NCI-H510A treated with DMSO at 0.1 percent for 48 hours (cell line): ENCODE measurements at places on chromosomes 7 and 10.

- peak; percentile 60 for DNase-seq
Observed at GRCh38 chr10:75403144-75403938, 1.8 kb upstream of the ZNF503 start.

DNA sequence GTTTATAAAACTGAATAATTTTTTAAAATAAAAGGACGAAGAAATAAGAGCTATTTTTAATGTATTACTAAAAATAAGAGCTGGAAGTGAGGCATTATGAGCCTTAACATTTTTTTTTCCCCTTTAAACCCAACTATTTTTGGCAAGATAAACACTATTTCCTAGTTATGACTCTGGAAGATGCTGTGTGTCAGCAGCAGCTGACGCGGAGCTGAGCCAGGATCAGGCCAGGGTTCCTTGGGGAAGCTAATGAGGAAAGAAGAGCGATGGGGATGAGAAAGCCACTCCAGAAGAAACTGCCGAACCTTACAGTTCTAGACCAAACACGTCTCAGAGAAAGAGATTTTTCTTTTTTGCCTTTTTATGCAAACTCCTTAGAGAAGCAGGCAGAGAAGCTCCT is 85.9 kb downstream of the USP6NL start:
- DNase-seq, result no peak

GRCh38 chr10:126131341-126131740 is 235.0 kb downstream of the FANK1 start:
- no peak for DNase-seq

DNA sequence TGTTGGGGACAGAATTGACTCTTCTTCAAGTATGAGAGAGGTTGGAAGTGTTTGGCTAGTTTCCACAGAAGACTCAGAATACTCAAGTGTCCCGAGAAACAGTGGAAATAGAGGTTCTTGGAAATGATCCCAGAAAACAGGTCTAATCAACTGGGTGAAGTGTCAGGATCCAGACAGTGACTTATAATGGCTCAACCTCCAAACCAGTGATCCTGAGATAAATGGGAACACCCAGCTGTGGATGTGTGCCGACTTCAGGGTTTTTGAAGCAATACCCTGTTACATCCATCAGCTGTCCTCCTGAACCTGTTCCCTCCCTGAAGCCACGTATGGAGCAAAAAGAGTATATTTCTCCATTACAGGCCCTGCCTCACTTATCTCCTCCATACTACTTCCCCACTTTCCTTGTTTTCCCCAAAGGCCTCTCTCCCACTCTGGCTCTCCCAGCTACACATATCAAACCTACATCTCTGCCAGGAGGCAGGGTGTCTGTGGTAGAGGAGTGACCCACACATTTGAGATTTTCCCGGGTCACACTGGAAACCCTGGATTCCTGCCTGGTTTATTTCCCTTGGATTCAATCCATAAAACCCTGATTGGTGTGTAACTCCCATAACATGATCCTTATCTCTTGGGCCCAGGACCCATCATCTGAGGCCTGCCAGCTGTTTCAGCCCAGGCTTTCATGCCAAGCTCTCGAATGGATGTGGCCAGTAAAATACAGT is 17.6 kb upstream of the ELOVL3 start:
- DNase-seq, result no peak

DNA sequence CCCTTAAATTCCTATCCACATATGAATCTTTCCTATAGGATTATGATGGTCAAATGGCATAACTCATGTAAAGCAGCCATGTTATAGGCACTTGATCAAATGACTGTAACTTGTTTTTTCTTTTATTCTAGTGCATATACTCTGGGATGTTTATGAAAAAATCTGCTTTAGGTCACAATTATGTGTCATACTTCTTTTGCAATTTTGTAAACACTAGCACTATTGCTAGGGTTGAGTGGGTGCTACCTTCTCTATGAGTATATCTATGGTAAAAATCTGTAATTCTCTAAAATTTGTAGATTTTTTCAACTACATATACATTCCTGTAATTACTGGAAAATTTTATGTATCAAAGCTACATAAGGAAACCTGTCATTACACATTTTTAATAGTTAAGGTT is 50.0 kb downstream of the HGF start:
- no peak for DNase-seq

GRCh38 chr7:30988351-30989005 is 24.7 kb downstream of the GHRHR start:
- no peak for DNase-seq

- peak; percentile 30 for DNase-seq
Observed at GRCh38 chr7:20647908-20648776, 32.7 kb downstream of the ABCB5 start.

DNA sequence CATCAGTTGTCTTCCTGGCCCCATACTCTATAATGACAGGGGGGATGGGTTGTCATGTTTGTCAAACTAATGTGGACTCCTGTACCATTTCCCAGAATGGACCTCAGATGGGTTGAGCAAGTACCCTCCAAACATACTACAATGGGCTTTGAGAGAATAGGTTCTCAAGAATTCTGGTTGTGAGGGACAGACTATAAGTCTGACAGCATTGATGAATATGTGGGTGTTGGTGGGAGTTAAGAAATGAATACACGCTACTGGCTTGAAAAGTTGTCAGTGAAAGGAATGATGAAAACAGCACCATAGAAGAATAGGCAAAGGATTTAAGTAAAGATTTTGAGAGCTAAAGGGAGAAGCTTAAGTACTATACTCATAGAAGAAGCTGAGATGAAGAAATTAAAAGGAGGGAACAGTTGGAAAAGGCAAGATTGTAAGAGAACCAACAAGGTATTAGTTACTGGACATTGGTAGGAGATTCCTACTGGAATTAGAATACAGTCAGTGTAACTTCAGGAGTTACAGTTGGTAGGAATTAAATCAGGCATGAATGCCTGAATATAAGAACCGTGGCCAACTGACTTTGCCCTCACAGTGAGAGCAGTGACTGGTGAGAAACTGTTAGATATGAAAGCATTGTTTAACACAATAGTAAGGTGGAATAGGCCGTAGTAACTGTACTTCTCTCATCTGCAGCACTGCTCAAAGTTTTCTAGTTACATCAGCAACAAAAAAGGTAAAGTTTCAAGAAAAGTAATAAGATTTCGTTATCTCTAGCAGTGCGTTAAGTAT is 86.3 kb downstream of the LCOR start:
- no peak for DNase-seq

- no peak for DNase-seq
Observed at GRCh38 chr10:96666741-96667140, 53.6 kb downstream of the PIK3AP1 start.

DNA sequence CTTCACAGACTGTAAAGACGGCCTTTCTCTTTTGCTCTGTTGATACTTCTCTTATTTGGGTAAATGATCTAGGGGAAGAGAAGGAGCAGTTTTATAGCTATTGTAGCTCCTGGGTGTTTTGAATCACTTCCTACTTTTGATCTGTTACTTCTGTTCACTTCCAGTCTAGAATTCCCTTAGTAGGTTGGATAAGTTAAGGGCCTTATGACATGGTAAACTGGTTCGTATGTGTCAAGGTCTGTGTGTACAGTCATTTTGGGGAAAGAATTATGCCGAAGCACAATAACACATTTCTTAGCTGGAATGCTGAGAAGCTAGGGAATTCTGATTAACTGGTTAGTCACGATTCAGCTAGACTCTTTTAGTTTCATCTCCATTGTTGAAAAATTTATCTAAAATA is 8.1 kb downstream of the DENND10 start:
- no peak for DNase-seq

GRCh38 chr7:9204571-9204970 is 771.2 kb downstream of the NXPH1 start:
- no peak for DNase-seq

DNA sequence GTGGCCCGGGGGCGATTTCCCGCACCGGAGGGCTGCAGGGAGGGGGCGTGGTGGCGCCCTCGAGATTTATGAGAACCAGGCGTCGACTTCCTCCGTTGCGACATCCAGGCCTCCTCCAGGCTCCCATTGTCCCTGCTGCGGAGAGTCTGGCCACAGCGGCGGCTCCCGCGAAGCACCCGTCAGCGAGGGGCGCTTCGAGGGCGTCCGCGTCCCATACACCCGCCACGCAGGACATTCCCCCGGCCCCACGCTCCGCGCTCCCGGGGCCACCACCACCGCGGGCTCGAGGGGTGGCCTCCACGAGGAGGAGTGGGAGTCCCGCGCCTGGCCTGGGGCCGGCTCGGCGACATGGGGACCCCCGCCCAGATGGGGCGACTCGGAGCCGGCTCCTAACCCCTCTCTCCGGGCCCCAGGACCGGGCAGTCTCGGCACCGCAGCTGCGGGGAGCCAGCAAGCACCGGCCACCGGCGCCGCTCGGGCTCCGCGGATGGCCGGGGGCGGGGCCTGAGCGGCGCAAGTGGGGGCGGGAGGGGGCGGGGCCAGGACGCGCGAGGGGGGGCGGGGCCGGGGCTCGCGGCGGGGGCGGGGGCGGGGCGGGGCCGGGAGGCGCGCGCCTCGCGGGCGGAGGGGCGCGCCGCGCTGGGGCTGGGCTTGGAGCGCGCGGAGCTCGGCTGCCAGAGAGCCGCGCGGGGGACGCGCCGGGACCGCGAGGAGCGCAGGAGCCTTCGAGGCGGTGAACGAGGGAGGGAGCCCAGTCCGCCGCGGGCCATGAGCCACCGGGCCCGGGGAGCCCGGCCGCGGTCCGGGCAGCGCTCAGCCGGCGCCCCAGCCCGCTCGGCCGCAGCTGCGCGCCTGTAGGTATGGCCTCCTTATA is at the start of gene SH2B2:
SH2B2 (plus strand) TSS at position 632 of the 874 bp plus-strand sequence. CDS start 13,683 bp downstream, outside the sequence.
- peak; percentile 24 for DNase-seq

- no peak for DNase-seq
Observed at GRCh38 chr10:69492746-69493462, 41.6 kb downstream of the TSPAN15 start.

DNA sequence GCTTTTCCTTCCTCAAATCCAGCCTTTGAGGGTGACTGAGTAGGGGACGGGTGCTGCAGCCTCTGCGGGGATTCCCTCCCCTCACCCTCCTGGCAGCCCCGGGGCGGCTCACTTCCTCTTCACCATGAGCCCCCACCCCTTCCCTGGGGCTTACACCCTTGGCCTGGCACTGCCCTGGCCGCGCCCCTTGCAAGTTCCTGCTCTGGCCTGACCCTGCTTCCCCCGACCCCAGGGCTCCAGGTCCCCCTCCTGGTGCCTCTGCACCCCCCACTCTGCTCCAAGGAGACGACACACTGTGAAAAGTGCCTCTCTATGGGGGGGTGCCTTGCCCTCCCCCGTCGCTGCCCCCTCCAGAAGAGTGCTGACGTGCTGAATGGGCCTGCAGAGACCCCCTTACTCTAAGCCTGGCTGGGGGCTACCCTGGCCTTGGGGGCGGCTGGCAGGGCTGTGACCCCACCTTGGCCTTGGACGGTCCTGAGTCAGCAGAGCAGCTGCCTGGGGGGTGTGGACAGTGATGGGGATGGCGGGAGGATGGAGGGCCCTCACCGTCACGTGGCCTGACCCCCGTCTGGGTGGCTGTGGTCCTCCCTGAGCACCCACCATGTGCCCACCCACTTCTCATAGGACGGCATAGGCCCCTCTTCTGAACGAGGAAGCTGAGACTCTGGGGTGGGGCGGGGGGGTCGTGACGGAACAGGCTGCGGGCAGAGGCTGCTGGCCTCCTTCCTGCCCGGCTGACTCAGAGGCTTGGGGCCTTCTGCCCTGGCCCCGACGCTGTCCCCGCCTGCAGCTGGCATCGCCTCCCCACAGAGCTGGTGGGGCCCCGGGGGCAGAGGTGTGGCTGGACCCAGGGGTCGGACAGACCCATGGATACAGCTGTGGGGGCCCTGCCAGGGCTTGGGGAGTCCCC is 9.8 kb downstream of the LFNG start:
- DNase-seq, result no peak

DNA sequence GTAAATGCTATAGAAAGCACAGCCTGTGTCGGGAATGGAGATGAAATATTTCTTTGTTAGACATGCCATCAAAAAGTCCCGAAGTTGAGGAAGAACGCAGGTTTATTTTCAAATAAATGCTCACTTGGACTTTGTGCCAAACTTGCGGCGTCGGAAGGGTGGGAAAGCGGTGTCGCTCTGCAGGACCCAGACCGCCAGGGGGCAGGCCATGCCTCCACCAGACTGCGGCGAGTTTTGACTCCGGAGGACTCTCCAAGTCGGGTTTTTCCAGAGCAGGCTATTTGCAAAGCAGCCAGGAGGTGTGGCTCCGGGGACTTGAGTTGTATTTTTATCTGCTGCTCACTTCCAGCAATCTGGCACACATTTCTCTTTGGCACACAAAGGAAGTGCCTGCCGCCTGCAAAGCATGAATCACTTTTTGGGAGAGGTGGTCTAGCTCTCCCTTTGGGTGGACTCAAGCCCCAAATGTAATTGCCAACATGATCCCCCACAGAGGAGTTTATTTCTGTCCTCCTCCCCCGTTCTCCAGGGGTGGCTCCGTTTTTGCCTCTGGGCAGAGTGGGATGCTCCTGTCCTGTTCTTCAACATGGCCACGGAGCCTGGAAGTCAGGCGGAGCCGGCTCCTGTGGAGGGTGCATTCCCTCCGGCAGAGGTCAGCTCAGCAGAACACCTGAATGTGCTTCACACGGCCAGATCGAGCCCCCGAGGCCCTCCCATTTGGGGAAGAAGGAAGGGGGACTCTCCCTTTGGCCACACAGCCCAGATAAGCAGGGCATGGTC is 82.3 kb upstream of the GPR26 start:
- DNase-seq, result peak; percentile 87

- no peak for DNase-seq
Observed at GRCh38 chr10:42111661-42112330, 526.6 kb downstream of the ZNF33B start.

GRCh38 chr10:85767891-85768290 is 598.7 kb downstream of the GRID1 start:
- DNase-seq, result no peak

- no peak for DNase-seq
Observed at GRCh38 chr7:28230261-28230660, 49.7 kb upstream of the JAZF1 start.
